ENCODE measurements at places on chromosomes 2 and 18. TPM values are rescaled to one million over a fixed set of nuclear protein-coding genes. Genes with fewer than 3 reads are reported as not detected.

GRCh38 chr2:77552956-77553355, 30.8 kb upstream of the LRRTM4 start:
- no peak overlapping the region for H3K4me3 ChIP-seq
- no peak overlapping the region for H3K27ac ChIP-seq
- DNase-seq: no peak
- H3K4me1 ChIP-seq: no peaks in the 10 kb centered on the region
- no peaks in the 10 kb centered on the region for H3K36me3 ChIP-seq

- H3K4me3 ChIP-seq: no peak overlapping the region
- no peaks in the 10 kb centered on the region for H3K27me3 ChIP-seq
- no peak overlapping the region for H3K27ac ChIP-seq
- no peak for DNase-seq
- H3K36me3 ChIP-seq: peaks cover 27% of the 10 kb centered on the region
These were observed 47.0 kb downstream of the REV1 start for GRCh38 chr2:99442837-99443236.

DNA sequence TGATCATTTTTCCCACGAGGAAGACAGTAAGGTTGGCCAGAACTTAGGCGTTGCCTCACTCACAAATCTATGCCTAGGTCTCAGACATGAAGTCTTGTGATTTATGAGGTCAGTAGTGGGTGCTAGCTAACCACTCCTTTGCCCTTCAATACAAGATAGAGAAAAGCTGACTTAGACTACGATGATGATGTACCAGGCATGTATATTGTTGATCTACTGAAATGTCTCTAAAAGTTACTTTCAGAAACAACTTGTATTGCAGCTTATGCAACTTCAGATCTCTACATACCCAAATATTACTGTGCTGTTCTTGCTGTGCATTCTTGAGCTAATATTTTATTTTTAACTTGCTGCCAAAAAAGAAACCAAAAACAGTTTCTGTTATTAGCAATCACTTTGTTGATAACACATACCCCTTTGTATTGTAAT, 30.6 kb downstream of the MAPRE2 start:
- peak overlapping the region; percentile 3 for H3K27ac ChIP-seq
- H3K4me3 ChIP-seq: no peak overlapping the region
- H3K4me1 ChIP-seq: peaks cover 9% of the 10 kb centered on the region
- peaks cover 17% of the 10 kb centered on the region for H3K36me3 ChIP-seq
- no peaks in the 10 kb centered on the region for H3K27me3 ChIP-seq

DNA sequence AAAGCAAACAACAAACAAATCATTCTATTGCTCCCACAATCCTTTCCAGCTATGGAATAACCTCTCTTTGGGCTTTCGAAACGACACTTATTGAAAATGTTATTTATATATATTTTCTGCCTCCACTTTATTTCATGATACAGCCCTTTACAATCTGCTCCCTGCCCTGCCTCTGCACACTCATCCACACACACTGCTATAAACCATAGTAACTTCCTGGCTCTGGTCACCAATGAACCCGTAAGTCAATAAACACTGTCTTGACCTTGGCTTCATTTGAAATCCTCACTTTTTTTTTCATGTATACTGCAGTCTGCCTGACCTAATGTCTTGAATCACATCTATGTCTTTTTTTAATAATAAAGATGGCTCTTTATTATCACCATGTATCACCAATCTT, 161.5 kb downstream of the SLC39A10 start:
- H3K27ac ChIP-seq: no peak overlapping the region
- DNase-seq: no peak
- H3K4me3 ChIP-seq: no peak overlapping the region

EML6 gene
- total RNA-seq: 1.3 TPM
